Tibial artery (tissue), 4 donors: ENCODE measurements at places on chromosomes 13 and 19.

DNA sequence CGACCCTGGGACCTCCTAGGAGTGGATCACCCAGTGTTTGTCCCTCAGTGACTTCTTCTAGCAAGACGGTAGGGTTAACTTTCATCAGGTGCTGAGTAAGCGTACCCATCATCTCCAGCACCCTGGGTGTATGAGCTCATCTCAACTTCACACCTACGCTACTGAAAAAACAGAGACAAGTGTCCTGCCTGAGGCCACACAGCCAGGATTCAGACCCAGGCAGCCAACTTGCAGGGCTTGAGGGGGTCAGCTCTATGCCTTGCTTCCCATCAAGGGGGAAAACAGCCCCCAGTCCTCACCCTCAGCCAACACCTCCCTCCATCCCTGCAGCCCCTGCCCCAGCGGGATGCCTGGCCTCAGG, 4.6 kb downstream of the TLE2 start:
- H3K4me1 ChIP-seq, result peaks cover 12% of the 10 kb centered on the region
- no peak for DNase-seq
- peaks cover 2% of the 10 kb centered on the region for H3K36me3 ChIP-seq
- no peak overlapping the region for H3K27ac ChIP-seq
- H3K27me3 ChIP-seq, result peaks cover 2% of the 10 kb centered on the region

DNA sequence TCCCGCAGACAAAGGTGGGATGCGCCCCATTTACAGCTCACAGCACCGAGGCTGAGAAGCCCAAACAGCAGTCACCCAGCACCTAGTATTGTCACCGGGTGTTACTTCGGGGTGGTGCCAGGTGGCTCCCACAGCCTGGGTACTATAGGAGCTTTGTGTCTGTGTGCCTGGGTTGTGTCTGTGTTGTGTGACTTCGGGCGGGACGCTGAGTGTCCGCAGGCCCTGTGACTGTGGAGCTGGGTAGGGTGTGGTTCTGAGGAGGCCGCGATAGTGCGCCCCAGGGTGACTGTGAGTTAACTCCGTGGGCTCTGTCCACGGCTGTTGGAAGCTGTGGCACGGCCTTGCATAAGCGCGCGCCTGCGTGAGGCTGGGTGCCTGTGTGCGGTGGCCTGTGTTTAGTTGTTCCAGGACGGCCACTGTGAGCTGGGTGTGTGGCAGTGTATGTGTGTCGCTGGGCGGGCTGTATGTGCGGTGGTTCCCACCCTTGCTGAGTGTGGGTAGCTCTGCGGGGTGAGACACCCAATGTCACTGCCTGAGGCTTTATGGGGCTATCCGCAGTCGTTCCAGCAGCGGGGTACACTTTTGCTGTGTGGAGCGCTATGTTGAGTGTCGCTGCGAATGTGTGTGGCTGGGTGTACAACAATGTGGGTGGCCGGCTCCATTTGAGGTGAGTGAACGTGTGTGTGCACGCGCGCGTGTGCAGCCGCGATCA, 559 bp upstream of the SSBP4 start:
- peaks cover 70% of the 10 kb centered on the region for H3K4me1 ChIP-seq
- H3K27me3 ChIP-seq, result no peaks in the 10 kb centered on the region
- DNase-seq, result peak; percentile 65
- peak overlapping the region; percentile 66 for H3K4me3 ChIP-seq

DNA sequence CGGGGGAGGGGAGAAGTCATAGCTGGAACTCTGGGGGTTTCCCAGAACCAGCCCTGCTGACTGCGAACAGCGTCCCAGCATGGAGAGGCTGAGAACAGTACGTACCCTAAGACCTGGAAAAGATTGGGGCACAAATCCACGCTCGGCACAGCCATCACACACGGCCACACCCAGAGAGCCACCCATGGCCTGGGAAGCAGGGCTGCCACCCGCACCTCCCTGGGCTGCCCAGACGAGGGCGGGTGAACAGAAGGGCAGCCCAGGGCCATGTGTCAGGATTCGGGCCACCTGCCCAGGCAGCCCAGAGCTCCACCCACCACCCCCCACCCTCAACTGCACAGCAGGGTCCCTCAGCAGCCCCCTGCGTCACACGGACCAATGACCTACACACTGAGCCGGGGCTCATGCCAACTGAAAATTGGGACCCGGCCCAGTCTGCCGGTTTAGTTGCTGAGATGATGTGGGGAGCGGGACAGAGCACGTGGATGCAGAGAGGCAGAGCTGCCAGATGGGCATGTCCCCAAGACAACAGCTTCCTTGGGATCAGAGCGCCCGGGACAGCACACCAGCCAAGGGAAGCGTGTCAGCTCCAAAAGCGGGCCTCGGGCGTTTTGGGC, 8.5 kb downstream of the UBXN6 start:
- peak overlapping the region; percentile 22 for H3K27ac ChIP-seq
- DNase-seq, result peak; percentile 85
- no peaks in the 10 kb centered on the region for H3K27me3 ChIP-seq
- peaks cover 92% of the 10 kb centered on the region for H3K36me3 ChIP-seq
- H3K4me3 ChIP-seq, result no peak overlapping the region
- no peaks in the 10 kb centered on the region for H3K4me1 ChIP-seq

DNA sequence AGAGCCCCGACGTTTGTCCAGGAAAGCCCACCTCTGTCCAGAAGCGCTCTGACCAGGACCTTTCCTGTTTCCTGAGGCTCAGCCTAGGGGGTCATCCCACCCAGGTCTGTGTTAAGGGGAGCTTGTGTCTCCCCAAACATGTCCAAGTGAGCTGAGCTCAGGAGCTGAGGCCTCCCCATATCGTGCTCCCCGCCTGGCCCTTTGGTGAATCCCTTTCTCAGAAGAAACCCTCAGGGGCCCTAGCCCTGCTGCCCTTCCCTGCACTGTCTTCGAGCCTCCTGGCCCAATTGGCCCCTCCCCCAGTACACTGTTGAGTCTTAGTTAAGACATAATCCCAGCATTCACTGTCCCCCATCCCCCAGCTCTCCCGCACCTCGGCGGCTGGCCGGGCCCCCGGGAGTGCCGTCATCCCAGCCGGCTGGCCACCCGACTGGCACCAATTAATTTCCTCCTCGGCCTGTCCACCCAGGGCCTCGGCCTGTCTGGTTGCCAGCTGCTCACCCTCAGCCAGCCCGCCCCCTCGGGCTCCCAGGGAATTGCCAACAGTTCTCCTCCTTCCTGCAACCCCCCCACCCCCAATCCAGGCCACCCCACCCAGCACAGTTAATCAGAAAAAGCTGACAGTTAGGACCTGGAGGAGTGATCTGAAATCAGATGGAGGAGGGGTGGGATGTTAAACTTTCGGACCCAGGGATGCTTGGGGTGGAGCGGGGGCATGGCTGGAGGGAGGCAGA, 13.6 kb downstream of the IER2 start:
- no peaks in the 10 kb centered on the region for H3K27me3 ChIP-seq
- H3K4me3 ChIP-seq, result peak overlapping the region; percentile 43
- no peaks in the 10 kb centered on the region for H3K36me3 ChIP-seq
- DNase-seq, result peak; percentile 92
- H3K27ac ChIP-seq, result peak overlapping the region; percentile 85

DNA sequence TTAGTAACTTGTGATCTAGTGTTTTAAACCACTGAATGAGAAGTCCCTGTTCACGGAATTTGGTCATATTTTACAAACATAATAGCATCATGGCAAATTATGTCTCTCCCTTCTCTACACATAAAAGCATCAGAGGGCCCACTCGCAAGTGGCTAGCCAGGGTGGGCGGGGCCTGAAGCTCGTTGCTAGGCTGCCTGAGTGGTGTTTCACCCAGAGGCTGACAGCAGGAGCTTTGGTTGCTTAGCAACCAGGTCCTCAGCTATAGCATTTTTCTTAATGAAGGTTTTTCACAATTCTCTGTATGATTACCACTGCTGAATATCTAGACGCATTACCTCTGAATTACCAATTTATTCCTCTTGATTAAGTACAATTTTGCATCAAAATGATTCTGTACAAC, 126.5 kb downstream of the NALCN start:
- no peak overlapping the region for H3K4me3 ChIP-seq
- no peaks in the 10 kb centered on the region for H3K4me1 ChIP-seq
- H3K36me3 ChIP-seq, result no peaks in the 10 kb centered on the region
- no peaks in the 10 kb centered on the region for H3K27me3 ChIP-seq

DNA sequence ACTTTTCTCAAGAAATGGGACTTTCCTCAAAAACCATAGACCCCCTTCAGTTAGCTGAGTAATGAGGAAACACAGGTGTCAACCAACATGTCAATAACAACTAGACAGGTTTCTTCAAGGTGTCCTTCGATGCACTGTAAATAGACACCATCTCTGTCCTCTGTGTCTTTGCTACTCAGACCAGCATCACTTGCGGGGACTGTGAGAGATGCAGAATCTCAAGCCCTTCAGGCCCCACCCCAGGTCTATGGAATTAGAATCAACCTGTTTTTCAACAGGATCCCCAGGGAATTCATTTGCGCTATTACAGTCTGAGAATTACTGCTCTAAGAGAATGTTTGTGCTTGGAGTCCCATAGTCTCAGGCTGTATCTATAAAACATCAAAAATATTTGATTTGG, 469.9 kb downstream of the COG6 start:
- H3K27ac ChIP-seq, result no peak overlapping the region
- peaks cover 10% of the 10 kb centered on the region for H3K4me1 ChIP-seq
- H3K4me3 ChIP-seq, result no peak overlapping the region
- no peaks in the 10 kb centered on the region for H3K27me3 ChIP-seq
- DNase-seq, result no peak

GRCh38 chr19:4524808-4525562, 6.7 kb upstream of the PLIN4 start:
- no peaks in the 10 kb centered on the region for H3K36me3 ChIP-seq
- H3K27me3 ChIP-seq, result peaks cover 38% of the 10 kb centered on the region
- H3K4me3 ChIP-seq, result no peak overlapping the region

DNA sequence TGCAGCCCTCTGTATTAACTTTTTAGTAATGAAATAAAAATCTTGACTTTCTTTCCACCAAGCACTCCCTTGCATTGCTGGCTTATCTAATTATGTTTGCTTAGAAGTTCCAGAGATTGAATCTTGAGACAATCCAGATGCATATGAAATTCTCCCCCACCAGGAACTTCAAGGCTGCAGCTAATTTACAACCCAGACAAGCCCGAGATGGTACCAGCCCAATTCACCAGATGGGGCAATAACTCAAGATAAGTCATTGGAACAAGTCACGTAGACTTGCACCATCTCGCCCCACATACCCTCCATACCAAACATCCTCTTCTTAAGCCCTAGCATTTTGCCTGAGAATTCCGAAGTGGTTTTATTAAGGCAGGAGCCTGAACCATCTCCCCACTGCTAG, 29.0 kb downstream of the UTP14C start:
- no peak overlapping the region for H3K4me3 ChIP-seq
- H3K27ac ChIP-seq, result no peak overlapping the region
- H3K36me3 ChIP-seq, result no peaks in the 10 kb centered on the region
- no peaks in the 10 kb centered on the region for H3K27me3 ChIP-seq
- DNase-seq, result no peak

- H3K27me3 ChIP-seq, result no peaks in the 10 kb centered on the region
- H3K36me3 ChIP-seq, result peaks cover 68% of the 10 kb centered on the region
- no peak overlapping the region for H3K27ac ChIP-seq
- H3K4me3 ChIP-seq, result no peak overlapping the region
- H3K4me1 ChIP-seq, result peaks cover 23% of the 10 kb centered on the region
Measured at GRCh38 chr19:9431475-9431874, 3.9 kb downstream of the ZNF266 start.

- DNase-seq, result no peak
- peaks cover 3% of the 10 kb centered on the region for H3K27me3 ChIP-seq
- no peak overlapping the region for H3K4me3 ChIP-seq
- H3K36me3 ChIP-seq, result peaks cover 30% of the 10 kb centered on the region
Measured at GRCh38 chr19:45860359-45861259, 2.3 kb downstream of the SYMPK start.

DNA sequence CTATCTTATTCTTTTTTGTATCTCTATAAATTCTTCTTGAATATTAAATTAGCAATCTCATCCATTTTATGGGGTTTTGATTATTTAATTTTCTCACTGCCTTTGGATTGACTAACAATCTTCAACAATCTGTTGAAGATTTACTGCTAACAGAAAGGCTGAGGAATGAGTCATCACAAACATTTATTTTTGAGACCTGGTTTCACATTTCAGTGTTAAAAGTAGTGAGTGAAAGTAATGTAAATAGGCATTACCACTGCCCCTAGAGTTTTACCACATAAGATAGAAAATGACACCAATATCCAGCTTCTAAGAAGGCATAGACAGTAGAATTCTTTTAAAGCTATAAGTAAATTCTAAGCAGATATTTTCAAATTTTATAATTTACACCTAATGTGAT, 472.8 kb downstream of the OLFM4 start:
- no peak overlapping the region for H3K4me3 ChIP-seq
- no peak overlapping the region for H3K27ac ChIP-seq
- DNase-seq, result no peak
- no peaks in the 10 kb centered on the region for H3K27me3 ChIP-seq
- H3K4me1 ChIP-seq, result no peaks in the 10 kb centered on the region

- no peak overlapping the region for H3K27ac ChIP-seq
- no peak overlapping the region for H3K4me3 ChIP-seq
- no peak for DNase-seq
- no peaks in the 10 kb centered on the region for H3K4me1 ChIP-seq
- no peaks in the 10 kb centered on the region for H3K27me3 ChIP-seq
Measured at GRCh38 chr13:89267734-89268133, 1596.6 kb downstream of the SLITRK5 start.

- no peak for DNase-seq
- no peaks in the 10 kb centered on the region for H3K4me1 ChIP-seq
- H3K36me3 ChIP-seq, result no peaks in the 10 kb centered on the region
- H3K27me3 ChIP-seq, result no peaks in the 10 kb centered on the region
- H3K27ac ChIP-seq, result no peak within 1 kb of the TSS
- H3K4me3 ChIP-seq, result no peak within 1 kb of the TSS
Measured at GRCh38 chr19:45160870-45161737, at the start of gene NKPD1. Gene NKPD1, minus strand, starts transcription at chr19:45160982. Its CDS starts 832 bp downstream, at chr19:45160150.

- H3K4me3 ChIP-seq, result no peak overlapping the region
- H3K36me3 ChIP-seq, result no peaks in the 10 kb centered on the region
- H3K27ac ChIP-seq, result no peak overlapping the region
- peaks cover 32% of the 10 kb centered on the region for H3K27me3 ChIP-seq
- DNase-seq, result no peak
- peaks cover 11% of the 10 kb centered on the region for H3K4me1 ChIP-seq
Measured at GRCh38 chr19:47541518-47541917, 26.7 kb upstream of the NAPA start.

DNA sequence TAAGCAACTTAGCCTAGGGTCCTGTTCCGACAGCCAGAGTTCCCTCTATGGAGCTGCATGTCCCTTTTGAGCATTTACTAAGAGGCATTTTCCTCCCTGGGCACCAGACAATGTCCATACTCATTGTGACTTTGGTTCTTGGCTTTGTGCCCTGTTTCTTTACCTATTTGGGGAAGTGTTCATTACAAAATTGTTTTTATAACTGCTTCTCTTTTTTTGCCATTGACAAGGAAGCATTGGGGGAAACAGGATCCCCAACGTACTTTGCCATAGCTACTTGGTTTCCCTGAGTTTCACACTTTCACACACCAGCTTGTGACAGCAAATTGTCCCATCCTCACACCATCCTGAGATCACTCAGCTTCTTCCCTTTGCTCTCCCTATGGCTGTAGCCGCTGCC, 81.1 kb upstream of the SIAH3 start:
- H3K27me3 ChIP-seq, result no peaks in the 10 kb centered on the region
- DNase-seq, result no peak
- H3K27ac ChIP-seq, result no peak overlapping the region
- H3K4me3 ChIP-seq, result no peak overlapping the region
- H3K36me3 ChIP-seq, result no peaks in the 10 kb centered on the region
- H3K4me1 ChIP-seq, result no peaks in the 10 kb centered on the region
